ENCODE measurements at places on chromosomes 4 and X. TPM values are rescaled to one million over a fixed set of nuclear protein-coding genes. Genes with fewer than 3 reads are reported as not detected.

MAGEA2B gene
- total RNA-seq, result not detected

PIR gene
- 17.0 TPM for total RNA-seq

- no peak overlapping the region for H3K27ac ChIP-seq
- DNase-seq, result no peak
- no peaks in the 10 kb centered on the region for H3K4me1 ChIP-seq
- H3K4me3 ChIP-seq, result no peak overlapping the region
- peaks cover 8% of the 10 kb centered on the region for H3K36me3 ChIP-seq
- H3K27me3 ChIP-seq, result no peaks in the 10 kb centered on the region
These were observed 62.5 kb downstream of the PAQR3 start for GRCh38 chr4:78876568-78877320.

CPE gene
- total RNA-seq, result 28.4 TPM

DNA sequence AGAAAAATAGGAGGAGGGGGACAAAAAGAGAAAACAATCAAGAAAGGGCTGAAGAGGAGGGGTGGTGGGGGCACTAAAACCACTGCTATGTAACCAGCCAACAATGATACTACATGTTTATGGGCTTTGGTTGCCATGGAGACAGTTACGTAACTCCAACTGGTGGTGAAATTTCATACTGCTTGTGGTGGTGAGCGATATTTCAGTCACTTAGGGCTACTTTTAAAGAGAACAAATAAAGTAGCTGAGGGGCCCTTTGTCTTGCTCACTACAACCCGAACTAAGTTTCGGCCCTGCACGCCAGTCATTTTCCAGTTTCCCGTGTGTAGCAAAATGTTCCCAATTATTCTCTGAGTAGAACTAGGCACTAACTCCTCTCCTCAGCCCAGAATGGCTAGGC lies 275.2 kb upstream of the EDA2R start:
- H3K36me3 ChIP-seq, result no peaks in the 10 kb centered on the region
- peaks cover 3% of the 10 kb centered on the region for H3K27me3 ChIP-seq
- DNase-seq, result no peak
- H3K27ac ChIP-seq, result no peak overlapping the region

Measured in heart left ventricle (tissue), 16 donors.